ENCODE measurements at places on chromosomes 5 and 9.

DNA sequence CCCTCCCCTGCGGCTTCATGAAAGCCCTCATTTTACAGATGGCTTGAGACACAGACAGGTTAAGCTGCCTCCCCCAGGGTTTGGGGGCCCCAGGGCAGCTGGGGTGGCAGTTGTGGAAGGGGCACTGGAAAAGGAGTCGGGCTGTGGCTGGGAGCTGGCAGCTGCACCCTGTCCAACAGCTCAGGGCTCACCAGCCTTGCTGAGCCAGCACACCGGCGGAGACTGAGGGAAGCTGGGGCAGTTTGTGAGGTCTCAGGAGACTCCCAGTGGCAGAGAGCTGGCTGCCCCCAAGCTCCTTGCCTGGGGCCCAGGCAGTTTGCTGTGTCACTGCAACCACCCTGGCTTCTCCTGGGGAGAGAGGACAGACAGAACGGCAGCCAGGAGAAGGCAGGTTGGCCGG is 34.8 kb upstream of the RAPGEF1 start:
- DNase-seq: no peak

GRCh38 chr9:124290743-124291554 is 33.2 kb downstream of the NEK6 start:
- DNase-seq: no peak

GRCh38 chr9:129624947-129625346 is 1.0 kb upstream of the NTMT1 start:
- DNase-seq: no peak

DNA sequence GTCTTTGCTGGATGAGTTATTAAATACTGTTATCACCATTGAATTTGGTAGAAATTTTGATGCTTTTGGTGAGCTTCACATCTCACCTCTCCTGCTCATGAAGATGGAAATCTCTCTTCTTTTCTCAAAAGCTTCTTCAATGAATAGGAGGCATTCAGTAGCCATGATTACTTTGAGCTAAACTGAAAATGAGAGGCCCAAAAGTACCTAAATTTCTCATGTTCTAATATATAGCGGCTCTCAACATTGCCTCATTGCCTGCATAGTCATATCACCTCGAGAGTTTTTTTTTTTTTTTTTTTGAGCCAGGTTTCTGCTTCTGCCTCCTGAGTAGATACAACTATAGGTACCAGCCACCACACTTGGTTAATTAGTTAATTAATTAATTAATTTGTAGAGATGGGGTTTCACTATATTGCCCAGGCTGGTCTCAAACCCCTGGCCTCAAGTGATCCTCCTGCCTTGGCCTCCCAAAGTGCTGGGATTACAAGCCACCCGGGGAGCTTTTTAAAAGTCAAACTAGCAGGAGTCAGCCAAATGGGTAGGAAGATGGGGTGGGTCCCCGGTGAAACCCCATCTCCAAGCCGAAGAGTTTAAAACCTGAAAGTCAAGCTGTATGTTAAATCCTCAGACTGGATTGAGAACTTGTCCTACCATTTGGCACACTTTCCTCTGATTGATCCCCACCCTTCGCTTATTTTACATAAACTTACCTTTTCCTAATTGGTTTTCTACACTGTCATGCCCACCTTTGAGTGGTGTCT is 169.0 kb downstream of the DOCK2 start:
- DNase-seq: no peak

DNA sequence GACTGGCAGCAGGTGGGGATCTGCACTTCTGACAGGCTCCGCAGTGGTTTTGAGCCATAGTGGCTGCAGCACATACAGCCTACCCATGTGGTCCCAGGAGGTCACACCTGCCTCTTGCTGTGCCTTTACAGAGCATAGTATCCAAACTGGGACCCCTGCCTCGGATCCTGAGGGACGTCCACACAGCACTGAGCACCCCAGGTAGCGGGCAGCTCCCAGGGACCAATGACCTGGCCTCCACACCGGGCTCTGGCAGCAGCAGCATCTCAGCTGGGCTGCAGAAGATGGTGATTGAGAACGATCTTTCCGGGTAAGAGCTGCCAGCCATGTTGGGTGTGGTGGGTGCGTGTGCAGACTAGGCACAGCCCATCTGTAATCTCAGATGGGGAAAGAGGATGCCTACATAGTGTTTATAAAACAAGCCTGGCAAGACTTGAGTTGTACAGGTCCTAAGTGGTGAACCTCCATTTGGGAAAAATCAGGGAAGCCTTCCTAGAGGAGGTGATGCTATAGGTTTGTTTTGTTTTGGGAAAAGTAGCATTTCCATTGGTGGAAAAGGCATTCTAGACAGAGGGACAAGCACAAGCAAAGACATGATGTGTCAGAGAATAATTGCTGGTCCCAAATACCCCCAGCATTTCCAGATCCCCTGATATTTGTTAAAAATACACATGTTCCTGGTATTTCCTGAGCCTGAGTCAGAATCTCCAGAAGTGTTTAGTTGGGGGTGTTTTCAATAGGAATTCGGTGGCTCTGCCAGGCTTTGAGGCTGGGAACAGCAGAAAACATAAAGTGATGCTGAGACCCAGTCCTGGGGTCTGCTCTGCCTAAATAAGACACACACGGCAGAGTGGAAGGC is 119.2 kb downstream of the DAB2IP start:
- DNase-seq: no peak

DNA sequence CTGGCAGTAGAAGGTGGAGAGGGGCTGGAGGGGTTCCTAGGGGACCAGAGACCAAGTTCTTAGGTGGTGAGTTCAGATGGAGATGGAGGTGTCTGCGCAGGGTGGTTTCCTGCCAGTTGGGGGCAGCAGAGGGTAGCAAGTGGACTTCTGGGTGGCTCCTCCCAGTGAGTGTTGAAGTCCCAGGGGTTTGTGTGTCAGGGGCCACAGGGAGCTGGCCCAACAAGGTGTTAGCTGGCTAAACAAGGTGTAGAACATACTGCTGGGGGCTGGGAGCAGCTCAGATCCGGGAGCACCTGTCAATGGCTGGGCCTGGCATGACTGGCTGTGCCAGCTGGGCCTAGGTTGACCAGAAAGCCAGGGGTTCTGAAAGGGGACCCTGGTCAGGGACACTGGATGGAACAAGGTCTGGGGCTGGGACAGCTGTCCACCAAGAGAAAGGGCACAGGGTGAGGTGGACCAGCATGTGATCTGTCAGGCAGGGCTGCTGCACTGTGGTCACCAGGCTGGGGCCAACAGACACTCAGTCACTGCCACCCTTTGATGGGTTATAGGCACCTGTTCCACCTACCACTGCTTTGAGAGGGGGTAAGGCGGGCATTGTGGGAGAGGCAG is 35.6 kb downstream of the DAB2IP start:
- peak; percentile 68 for DNase-seq

- no peak for DNase-seq
Observed at GRCh38 chr9:110334183-110334582, 3.5 kb downstream of the TXNDC8 start.

- no peak for DNase-seq
Observed at GRCh38 chr9:4116071-4116581, 183.7 kb downstream of the GLIS3 start.

DNA sequence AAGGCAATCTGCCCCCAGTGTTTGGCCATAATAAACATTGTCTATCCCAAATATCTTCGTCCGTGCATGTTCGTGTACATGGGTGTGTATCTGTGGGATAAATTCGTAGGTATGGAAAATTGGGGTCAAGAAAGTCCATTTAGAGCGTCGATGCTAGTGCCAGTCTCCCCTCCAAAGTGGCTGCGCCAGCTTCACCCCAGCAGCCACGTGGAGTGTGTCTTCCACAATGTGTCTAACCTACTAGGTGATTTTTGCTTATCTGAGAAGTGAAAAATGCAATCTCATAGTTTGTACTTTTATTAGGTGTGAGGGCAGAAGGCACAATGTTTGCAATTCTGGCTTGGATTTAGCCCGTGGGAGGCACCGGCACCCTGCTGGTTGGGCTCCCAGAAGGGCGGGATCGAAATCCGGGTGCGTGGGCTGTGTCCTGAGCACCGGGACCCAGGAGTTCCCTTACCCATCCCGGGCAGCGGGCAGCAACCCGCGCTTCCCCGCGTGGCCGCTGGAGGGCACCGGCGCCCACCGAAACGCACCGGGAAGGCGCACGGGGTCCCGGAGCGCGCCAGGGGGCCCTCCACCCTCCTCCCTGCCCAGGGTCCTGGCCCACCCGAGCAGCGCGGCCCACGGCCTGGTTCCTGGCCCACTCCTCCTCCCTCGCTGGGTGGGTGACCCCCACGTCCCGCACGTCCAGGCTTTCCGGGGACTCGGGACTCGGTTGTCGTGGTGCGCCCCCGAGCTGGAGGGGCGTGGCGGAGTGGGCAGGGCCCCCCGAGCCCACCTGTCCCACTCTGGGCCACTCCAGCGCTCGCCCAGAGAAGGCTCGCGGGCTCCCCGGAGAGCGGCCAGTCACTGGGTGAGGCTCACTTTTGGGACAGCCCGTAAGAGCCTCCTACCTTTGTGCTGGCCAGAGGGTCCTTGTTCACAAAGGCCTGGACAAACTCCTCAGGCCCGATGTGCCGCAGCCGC is 55.4 kb upstream of the RNF130 start:
- no peak for DNase-seq

DNA sequence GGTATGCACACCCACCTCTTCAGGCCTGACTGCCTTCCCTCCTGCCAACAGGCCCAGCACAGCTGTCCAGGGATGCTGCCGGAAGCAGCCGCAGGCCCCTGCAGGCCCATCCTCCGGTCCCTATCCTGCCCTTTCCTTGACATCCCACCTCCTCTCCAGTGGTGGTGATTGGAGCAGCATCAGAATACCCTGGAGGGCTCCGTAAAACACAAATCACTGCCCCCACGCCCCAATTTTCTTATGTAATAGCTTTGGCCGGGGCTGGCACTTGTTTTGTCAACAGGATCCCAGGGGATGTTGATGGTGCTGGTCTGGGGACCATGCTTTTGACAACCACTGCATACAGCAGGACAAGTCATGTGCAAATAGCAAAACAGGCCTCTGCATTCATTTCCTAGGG is 274.5 kb downstream of the GADD45G start:
- no peak for DNase-seq

- peak; percentile 74 for DNase-seq
Observed at GRCh38 chr5:55226027-55226933, 835 bp downstream of the MCIDAS start.

- no peak for DNase-seq
Observed at GRCh38 chr9:93476924-93477323, 23.5 kb upstream of the FAM120AOS start.

- DNase-seq: no peak
Observed at GRCh38 chr5:126469536-126470316, 46.5 kb downstream of the GRAMD2B start.

GRCh38 chr5:11104651-11105112 is 343.6 kb upstream of the DAP start:
- DNase-seq: no peak

DNA sequence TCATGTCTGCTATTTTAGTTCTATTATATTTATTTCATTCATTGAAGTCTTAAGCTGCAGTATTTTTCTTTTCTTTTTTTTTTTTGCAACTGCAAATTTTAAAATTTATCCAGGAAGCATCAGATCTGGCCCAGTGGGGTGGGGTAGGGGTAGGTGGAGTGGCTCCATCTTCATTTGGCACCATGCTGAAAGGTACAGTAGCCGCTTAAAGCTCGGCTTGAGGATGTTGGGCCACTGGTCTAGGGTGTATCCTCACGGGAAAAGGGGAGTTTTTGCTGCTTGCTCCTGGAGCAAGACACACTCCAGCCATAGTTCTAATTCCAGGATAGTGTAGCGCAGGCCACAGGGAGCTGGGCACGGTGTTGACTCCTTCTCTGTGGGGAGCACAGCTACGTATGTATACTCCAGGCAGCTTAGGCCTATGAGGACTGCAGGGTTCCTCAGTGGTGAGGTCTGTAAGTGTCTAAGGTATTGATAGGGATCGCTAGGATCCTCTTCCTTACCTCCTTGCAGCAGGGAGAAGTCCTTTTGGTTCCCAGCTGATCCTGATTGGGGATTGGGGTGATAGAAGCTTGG is 22.7 kb downstream of the RCL1 start:
- no peak for DNase-seq

- no peak for DNase-seq
Observed at GRCh38 chr5:53035868-53036381, 46.8 kb downstream of the ITGA2 start.

DNA sequence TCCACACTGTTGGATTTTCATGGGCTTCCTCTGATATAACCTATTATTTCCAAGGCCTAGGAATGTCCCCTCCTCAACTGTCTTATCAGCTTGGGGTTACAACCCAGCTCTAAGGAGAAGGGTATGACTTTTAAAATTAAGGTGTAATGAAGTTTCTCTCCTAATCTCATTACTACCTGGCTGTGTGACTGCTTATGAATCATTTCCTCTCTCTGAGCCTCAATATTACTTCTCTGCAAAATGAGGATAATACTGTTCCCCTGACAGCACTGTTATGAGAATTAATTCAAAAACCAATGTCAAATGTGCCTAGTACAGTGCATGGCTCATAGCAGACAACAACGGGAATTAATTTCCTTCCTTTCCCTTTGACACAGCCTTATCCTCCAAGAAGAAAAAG is 118.9 kb downstream of the NR6A1 start:
- DNase-seq: no peak

DNA sequence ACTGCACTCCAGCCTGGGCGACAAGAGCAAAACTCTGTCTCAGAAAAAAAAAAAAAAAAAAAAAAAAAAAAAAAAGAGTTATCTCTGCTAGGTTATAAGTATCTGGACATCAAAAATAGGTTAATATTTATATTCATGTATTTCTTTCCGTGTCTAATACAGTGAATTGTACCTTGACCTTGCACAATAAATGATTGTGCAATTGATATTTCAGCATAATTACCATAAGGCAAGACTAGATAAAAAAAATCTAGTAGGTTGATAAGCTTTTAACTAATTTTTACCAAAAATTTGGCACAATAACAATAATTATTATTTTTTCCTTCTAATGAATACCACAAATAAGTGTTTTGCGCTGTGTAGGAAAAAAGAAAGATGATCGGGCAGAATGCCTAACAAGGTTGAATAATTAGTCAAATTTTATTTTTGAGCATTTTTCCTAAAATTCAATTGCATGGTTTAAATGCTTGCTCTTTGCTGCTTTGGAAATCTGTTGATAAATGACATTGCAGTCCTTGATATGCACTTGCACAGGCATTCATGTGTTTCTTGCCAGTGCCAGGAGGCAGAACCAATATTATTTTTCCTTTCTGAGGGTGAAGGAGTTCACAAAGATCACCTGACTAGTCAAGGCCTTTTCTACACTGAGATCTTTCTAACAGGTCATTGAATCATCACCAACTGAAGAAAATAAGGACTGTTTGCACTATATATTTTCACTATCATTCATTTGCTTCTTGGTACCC is 127.5 kb downstream of the ARRDC3 start:
- no peak for DNase-seq
